ENCODE measurements at places on chromosomes 7 and 10.

DNA sequence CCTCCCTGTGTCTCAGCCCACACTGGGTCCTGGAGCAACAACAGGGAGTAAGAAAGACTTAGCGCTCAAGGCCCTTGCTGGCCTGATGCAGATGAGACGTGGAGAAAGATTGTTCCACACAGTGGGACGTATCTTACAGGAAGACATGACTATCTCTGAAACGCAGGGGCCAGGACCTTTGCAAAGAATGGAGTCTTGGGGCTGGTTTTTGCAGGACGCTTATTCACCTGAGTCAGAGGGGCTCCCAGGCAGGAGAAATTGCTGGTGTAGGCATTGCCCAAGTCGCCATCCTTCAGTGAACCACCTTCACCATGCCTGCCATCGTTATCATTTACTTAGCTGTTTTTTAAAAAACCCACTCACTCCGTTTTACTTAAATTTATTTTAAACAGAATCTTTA, 11.8 kb upstream of the GDF10 start:
- DNase-seq: no peak

DNA sequence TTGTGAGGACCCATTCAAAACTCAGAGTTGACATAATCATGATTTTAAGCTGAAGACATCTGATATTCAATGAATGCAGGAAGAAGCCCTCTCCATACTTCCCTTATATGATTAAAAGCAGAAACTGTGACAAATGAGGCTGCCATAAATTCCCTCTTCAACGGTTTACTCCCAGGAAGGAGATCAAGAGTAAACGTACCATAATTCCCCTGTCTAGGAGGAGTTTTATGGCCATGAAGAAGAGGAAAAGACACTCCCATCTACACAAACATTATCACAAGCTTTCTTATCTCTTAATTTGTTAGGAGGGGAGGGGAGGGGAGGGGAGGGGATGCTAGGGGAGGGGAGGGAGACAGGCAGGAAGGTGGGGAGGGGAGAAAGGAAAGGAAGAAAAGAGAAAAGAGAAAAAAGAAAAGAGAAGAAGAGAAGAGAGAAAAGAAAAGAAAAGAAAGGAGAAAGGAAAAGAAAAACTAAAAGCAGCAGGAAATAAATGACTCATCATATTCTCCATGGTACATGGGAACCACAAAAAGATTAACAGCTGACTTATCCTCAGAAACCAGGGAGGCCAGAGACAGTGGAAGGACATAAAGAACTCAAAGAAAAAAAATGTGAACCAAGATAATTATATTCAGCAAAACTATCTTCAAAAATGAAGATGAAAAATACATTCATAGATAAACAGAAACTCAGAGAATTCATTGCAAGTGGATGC, 121.6 kb downstream of the ALOX5 start:
- no peak for DNase-seq

- DNase-seq: no peak
Observed at GRCh38 chr10:101785801-101786200, 2.6 kb upstream of the NPM3 start.

DNA sequence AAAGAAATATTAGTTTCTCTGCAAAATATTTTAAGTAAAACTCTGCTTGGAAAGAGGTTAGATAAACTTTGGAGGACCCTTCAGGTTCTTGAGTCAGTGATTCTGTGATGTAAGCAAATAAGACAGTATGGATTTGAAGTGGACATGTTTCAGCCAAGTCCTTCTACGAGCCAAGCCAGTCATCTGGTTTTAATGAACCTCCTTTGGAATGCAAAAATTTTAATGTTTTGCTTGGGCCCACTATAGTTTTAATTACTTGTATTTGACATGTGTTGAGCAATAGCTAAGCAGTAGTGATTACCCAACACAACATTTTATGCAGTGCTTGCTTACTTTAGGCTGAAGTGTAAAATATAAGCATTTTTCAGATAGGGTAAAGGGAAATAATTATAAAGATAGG, 296.3 kb upstream of the SEMA3D start:
- no peak for DNase-seq

- no peak for DNase-seq
Observed at GRCh38 chr7:50863053-50863452, 80.4 kb upstream of the GRB10 start.

GRCh38 chr10:116278846-116279245, 5.8 kb upstream of the GFRA1 start:
- no peak for DNase-seq

- no peak for DNase-seq
Observed at GRCh38 chr7:6399351-6399750, 48.4 kb downstream of the DAGLB start.

GRCh38 chr10:9911488-9911887, 1106.2 kb upstream of the CELF2 start:
- no peak for DNase-seq

DNA sequence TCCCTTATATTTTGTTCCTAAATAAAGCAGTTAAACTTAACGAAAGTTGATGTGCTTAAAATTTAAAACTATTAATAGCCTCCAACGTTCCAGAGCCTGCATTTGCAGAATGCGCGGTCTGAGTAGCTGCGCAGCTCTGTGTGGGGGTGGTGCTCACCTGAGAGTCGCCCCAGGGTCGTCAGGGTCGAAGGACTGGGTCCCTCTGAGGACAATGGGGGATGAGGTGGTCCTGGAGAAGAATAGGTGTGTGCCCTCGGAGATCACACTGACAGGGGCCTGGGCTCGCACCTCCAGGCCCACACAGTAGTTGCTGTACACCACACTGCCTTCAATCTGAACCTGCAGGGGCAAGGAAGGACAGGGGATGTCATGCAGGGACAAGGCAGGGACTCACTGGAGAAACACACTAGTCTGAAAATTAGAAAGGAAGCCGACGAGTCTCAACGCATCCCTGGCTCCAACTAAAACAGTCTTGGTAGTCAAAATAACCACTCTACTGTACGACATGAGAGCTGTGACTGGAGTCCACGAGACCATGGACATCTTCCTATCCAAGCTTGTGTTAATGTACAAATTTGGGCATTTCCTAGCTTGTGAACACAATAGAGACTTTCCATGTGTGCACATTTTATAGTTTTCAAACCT, 54.4 kb downstream of the PKD1L1 start:
- DNase-seq: no peak

- DNase-seq: no peak
Observed at GRCh38 chr10:59748834-59749233, 4.4 kb downstream of the MRLN start.

DNA sequence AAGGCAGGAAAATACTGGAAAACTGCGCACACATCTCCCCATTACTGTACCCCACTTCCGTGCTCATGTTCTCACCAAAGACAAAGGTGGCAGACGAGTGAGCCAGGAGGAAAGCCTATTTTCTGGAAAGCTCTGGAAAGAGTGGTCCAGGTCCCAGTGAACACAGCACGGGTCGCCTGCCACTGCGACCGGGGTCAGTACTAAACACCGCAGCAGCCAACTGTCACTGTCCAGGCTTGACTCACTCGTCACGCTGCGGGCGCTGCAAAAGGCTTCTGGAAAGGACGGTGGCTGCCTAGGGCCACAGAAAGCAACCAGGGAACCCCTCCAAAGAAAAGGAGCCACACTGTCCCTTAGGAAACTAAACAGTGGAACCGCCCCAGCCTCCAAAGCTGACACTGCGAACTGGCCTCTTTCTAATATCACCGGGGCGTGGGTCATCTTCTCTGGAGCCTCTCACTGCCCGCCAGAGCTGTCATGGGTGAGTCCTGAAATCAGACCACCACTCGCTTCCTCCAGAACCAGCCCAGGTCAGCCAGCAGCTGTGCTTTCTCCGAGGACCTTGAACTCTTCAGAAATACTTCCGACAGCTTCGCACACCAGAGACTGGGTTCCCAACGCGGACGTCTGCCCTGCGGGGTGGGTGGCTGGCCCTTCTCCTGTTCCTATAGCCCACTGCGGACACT, 4.0 kb downstream of the RADIL start:
- no peak for DNase-seq

DNA sequence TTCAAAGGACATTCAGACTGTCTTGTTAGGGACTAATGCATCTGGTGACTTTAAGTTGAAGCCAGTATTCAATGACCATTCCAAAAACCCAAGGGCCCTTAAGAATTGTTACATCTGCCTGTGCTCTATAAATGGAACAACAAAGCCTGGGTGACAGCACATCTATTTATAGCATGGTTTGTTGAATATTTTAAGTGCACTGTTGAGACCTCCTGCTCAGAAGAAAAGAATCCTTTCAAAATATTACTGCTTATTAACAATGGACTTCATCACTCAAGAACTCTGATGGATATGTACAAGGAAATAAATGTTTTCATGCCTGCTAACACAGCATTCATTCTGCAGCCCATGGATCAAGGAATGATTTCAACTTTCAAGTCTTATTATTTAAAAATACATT, 33.1 kb upstream of the CYP26C1 start:
- DNase-seq: no peak

GRCh38 chr10:48655411-48656240, 29.0 kb upstream of the WDFY4 start:
- DNase-seq: no peak

DNA sequence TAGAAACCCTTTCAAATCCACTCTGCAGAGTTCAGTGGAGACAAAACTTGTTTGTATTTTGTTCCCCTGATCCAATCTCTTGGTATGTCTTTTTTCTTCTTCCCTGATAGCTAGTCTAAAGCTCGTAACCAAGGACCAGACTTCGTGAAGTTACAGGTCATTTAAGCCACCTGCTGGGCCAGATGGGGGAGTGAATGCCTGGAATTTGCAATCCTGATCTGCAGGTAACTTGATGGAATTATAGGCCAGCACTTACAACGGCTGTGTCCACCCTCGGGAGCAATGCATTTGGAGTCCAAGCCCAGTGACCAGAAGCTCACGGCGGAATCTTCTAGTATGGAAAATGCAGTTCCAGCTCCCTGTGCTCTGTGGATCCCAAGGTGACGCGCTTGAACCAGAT, 566.9 kb downstream of the TCERG1L start:
- no peak for DNase-seq

DNA sequence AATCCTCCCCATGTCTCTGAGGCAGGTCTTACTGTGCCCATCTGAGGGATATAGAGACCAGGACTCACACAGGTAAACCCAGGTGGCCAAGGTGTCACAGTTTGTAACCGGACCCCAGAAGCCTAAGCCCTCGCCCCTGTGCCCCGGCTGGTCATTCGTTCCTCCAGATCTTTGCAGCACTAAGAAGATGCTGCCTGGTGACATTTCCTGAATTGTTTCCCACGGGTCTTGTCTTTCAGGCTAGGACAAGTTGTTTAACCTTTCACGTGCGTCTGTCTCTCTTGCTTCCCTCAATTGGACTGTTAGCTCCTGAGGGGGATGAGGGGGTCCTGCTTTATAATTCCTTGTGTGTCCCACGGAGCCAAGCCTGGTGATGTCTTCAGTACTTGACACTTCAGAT, 158.0 kb downstream of the KCNMA1 start:
- DNase-seq: no peak

DNA sequence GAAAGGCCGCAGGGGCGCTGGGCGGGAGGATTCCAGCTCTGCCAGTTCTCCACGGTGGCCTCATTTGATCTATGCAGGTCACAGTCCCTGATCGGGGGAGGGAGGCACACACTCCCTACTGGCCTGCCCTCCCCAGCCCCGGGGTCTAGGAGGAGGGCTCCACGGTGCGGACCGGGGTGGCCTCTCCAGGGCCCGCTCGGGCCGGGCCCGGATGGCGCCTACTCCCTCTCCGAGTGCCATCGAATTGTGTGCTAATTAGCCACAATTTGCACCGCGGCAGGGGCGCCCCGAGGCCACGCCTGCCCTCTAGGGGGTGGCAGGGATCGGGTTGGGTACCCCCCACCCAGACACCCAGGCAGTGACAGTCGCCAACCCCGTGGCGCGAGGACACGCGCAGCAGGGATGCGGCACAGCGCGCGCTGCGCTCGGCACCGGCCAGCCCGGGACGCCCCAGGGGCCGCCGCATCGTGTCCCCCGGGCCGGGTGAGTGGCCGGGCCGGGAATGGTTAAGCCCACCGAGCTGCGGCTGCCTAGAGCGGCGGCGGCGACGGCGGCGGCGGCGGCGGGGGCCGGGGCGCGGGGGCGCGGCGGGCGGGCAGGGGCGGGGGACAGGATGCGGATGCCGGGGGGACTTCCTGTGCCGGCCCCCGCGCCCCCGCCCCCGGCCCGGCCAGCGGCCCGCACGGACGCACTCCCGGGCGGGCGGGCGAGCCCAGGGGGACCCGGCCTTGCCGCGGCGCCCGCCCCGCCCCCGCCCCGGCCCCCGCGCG, at the start of gene ZNF853:
ZNF853 (plus strand) TSS at position 658 of the 770 bp plus-strand sequence. CDS start 565 bp downstream, outside the sequence.
- no peak for DNase-seq

DNA sequence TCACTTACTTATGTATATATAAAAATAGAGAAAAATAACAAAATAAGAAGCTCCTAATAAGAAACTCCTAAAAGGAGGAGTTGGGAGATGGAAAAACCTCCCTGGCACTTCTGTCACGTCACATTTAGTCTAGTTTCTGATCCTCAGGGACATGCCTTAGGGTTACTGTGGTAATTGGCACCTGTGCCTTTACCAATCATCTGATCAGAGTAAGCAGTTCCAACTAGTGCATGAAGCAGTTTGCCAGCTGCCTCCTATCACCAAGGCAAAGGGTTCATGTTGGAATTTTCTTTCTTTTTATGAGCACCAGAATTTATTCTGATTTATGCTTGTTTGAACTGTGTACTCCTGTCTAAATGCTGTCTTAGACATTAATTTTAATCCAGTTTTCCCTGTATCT, 49.9 kb downstream of the ARL4A start:
- DNase-seq: no peak
